ENCODE measurements at places on chromosomes 16 and 17. TPM values are rescaled to one million over a fixed set of nuclear protein-coding genes. Genes with fewer than 3 reads are reported as not detected.

KCNH4 gene
- total RNA-seq: 0.82 TPM

KRTAP1-5 gene
- total RNA-seq: not detected

G6PC1 gene
- 0.09 TPM for total RNA-seq

KRTAP1-1 gene
- not detected for total RNA-seq

MRPS34 gene
- total RNA-seq: 20.4 TPM

DNA sequence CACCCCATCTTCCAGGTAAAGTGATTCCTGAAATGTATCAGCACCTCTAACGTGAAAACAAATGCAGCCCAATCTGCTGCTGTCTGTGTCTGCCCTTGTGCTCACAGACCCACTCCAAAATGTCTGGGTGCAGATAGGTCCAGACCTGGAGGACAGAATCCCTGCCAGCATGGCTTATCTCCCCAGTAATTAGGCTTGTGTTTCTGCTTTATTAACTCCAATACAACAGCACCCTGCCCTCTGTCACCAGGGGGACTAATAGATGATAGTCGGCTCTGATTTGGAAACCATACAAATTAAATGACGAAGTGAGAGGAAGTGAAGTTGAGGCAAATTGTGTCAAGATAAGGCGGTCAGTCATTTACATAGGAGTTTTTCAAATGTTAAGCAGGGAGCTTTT is 608.3 kb upstream of the SALL1 start:
- DNase-seq: no peak

DNA sequence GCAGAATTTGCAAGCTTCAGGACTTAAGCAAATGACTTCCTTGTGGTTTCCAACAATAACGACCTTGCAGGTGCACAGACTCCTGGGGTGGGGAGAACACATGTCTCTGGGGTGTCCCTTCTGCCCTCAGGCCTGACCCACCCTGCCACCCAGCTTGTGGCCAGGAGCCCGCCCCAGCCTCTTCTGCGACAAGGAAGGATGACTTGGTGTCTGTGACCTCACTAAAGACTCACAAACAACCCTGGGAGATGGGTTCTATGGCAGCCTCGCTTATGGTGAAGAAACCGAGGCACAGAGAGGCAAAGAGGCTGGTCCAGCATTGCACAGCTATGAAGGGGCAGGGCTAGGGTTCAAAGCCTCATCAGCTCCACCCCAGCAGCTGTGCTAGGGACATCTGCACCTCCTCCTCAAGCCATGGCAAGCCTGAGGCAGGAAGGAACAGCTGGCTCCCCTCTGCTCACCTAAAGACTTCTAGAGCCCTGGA is 2.6 kb downstream of the ATP2A3 start:
- no peak for DNase-seq

DNA sequence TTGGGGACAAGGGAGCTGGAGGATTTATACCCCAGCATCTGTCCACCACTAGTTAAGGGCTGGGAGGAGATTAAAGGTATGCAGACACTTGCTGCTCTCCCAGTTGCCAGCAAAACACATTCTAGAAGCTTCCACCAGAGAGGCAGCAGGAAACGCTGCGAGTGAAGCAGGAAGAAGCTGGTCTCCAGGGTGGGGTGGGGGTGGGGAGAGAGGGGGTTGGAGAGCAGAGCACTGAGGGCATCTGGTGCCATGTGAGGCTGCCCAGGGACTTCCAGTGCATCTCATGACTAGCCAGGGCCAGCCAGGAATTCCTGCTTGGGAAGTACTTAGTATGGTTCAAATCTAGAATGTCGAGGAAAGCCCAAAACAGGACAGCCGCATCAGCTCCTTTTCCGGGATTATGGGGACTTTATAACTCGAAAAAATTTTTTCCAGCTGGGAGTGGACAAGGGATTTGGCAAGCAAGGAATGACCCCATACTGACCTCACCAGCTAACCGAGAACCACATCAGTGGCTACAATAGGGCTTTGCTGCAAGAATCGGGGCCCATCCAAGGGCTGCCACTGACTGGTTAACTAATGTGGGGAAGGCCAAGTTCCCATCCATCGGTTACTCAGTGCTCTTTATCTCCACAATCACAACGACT is 26.2 kb upstream of the AXIN2 start:
- no peak for DNase-seq

- no peak for DNase-seq
Measured at GRCh38 chr17:58277107-58277801, 3.5 kb downstream of the MPO start.

SEZ6 gene
- 34.9 TPM for total RNA-seq

DNA sequence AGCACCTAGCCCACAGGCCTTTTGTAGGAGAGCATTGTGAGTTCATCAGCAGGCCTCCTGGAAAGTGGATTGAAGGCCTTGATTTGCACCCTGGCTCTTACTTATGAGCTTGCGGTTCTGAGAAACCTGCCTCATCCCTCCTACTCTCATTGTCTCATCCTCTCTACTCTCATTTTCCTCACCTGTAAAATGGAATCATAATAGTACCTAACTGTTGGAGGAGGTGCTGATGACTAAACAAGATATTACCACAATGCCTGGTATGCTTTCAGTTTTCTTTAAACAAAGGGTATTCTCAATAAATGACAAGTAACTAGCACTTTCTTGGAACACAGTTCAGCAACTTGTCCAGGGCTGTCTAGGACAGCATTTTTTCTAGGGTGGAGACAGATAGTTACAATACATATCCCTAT is 243.1 kb upstream of the MAF start:
- DNase-seq: no peak

- DNase-seq: no peak
Measured at GRCh38 chr16:84209989-84210388, 19.0 kb downstream of the ADAD2 start.

GRCh38 chr16:79411357-79411756 is 189.2 kb downstream of the MAF start:
- DNase-seq: no peak

DNA sequence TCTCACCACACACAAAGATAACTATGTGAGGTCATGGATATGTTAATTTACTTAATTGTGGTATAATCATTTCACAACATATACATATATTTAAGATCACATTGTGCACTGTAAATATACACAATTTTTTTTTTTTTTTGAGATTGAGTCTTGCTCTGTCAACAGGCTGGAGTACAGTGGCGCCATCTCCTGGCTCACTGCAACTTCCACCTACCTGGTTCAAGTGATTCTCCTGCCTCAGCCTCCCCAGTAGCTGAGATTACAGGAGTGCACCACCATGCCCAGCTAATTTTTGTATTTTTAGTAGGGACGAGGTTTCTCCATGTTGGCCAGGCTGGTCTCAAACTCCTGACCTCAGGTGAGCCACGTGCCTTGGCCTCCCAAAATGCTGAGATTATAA is 11.5 kb upstream of the PRSS54 start:
- no peak for DNase-seq

KRTAP17-1 gene
- not detected for total RNA-seq

TNFRSF13B gene
- not detected for total RNA-seq

CTRL gene
- total RNA-seq: 2.9 TPM

GDPD1 gene
- total RNA-seq: 31.8 TPM

DNA sequence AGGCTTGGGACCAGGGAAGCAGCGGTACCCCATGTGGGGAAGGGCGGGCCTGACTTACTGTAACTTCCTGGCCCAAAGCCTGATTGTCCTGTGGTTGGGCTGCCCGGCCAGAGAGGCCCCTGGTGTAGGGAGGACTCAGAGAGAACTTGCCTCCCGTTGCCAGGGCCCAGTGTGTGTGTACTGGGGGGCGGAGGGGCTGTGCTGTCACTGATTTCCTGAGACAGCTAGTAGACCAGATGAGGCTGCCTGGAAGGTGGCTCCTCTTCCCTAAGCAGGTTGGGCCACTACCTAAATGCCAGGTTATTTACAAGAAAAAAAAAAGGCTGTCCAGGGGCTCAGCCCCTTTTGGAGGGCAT is 16.7 kb downstream of the SOCS3 start:
- no peak for DNase-seq

GRCh38 chr16:14289692-14290340 is 218.7 kb downstream of the MRTFB start:
- no peak for DNase-seq

DNA sequence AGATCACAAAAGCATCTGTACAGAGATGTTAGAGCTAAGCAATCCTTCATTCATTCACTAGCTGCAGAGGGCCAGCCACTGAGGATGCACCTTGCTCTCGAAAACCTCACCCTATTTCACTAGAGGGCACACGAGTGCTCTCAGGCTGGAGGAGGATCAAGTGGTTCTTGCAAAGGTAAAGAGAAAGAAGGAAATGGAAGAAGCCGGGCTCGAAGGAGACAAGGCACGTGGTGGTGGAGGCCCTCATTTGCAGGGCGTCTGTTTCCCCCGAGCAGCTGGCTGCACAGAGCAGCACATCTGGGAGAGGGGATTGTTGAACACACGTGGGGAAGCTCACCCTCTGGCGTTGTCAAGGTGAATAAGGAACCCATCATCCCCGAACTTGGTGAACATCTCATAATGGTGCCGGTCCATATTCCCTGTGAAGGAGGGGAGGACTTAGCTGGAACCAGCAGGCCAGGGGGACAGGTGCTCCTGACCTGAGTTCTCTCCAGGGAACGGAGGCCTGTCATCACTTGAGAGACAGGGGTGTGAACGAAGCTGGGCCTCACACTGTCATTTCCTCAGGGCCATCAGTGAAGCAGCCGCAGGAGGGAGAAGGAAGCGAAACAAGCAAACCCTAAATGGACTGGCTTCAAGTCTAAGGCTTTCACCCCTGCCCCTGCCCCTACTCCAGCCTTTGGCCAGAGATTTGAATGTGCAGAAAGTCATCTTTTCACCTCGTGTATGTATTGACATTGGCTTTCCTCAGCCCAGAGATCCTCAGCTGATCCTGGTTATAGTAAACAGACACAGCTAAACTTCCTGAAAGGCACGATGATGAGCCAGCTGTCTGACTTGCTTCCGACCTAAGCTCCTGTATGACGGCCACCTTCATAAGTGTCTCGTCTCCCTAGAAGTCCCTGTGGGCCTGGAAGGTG is 27.6 kb downstream of the PRKAR1A start:
- peak; percentile 10 for DNase-seq

DNA sequence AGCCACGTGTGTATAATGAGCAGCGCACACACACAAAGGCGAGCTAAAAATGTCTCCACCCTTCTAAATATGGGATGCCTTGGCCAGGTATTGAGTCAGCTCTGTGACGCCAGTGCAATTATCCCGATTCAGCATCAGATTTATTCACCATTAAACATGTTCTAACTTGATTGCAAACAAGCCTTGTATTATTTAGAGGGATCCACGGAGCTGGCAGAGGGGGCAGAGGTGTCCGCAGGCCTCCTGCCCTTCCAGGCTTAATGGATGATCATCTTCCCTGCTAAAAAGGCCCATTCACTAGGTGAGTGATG is 591.7 kb downstream of the MAF start:
- no peak for DNase-seq

GRCh38 chr17:10286324-10286723 is 86.5 kb downstream of the MYH13 start:
- DNase-seq: no peak

DHX40 gene
- 63.4 TPM for total RNA-seq

GRCh38 chr16:29805232-29806098 is 864 bp upstream of the MAZ start:
- DNase-seq: peak; percentile 94

MEIOB gene
- total RNA-seq: 1.2 TPM

DNA sequence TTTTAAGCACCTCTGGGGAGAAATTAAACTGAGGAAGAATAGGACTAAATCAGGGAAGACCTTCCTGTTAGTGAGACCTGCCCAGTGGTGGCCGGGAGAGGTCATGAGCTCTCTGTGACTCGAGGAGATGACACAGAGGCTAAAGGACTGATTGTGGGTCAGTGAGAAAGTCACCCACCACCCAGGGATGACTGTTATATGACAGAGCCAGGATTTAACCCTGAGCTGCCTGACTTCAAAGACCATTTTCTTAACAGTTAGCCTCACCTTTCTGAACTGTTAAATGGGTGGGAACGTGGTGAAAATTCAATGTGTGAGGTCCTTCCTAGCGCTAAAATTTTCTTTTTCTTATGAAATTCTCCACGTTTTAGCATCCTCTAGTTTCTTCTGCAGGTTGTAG is 72.5 kb downstream of the WSB1 start:
- DNase-seq: no peak

DNA sequence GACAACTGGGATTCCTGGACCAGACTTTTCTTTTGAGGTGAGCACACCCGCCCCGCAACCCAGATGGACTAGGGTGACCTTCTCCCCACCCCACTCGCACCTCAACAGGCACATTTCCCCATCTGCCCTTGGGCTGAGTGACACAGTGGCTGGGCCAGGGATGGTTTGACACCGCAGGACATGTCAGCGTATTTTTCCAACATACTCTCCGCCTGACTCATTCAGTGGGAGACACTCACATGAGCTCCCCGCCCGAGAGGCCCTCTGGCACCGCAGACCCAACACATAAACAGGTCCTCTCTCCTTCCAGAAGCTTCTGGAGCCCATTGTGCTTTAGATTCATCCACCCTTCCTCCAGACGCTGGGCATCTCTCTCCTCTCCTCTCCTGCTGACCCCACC is 69.4 kb downstream of the ZDHHC7 start:
- DNase-seq: no peak

GRCh38 chr16:85861095-85861825 is 37.7 kb upstream of the IRF8 start:
- no peak for DNase-seq

DNA sequence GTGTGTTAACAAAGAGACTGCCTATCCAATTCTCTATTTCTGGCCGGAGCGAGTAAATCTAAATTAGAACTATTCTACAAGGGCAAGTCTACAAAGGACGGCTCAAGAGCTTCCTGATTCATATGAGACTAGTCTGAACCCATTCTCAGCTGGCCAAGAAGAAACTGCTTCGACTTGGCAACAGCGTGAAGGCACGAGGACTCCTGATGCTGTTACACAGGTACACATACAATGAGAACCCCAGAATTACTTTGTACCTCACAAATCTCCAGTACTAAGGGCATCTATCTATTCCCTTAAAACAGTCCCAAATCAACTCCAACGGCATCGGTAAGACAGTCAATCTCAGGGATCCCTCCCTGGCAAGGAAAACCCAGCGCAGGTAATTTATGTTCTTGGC is 1.5 kb downstream of the CRK start:
- no peak for DNase-seq

TOX3 gene
- 15.7 TPM for total RNA-seq

GRCh38 chr17:80470603-80471002 is 5.8 kb downstream of the NPTX1 start:
- no peak for DNase-seq

OR1F1 gene
- total RNA-seq: 1.1 TPM

- DNase-seq: no peak
Measured at GRCh38 chr16:65548470-65548869, 426.6 kb upstream of the CDH11 start.

YBX2 gene
- total RNA-seq: 1.5 TPM

- DNase-seq: no peak
Measured at GRCh38 chr17:43471585-43472160, 12.1 kb upstream of the DHX8 start.

GRCh38 chr16:46629331-46630219 is 8.4 kb upstream of the SHCBP1 start:
- DNase-seq: peak; percentile 8
